Astrocyte of the hippocampus (primary cell): ENCODE measurements at places on chromosomes 7 and 10.
A peak's percentile ranks its signal among the peaks of the same experiment; 100 is the strongest.

- DNase-seq = no peak
Measured at GRCh38 chr10:115974351-115974750, 298.7 kb downstream of the GFRA1 start.

DNA sequence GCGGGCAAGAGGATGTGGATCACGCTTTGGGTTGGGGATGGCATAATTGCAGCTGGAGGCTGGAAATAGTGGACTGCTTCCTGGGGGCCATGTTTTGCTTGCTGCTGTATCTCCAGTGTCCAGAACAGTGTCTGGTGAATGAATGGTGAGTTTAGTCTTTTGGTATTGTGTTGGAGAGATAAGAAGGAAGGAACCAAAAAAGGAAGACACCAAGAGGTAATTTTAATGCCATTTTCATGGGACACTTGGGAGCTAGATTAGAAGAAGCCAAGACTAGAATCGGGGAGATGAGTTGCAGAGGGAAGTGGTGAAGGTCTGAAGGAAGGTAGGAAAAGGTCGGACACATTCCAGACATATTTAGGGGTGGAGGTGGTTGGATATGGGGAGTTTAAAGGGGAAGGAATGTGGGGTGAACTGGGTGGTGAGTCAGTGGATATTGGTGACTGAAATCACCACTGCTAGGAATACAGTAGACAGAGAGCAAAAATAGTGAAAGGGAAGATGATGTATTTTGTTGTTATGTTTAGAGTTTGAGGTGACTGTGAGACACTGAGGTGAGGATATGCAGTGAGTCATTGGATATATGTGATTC lies 76.7 kb downstream of the CCNY start:
- DNase-seq = peak; percentile 62

- DNase-seq = no peak
Measured at GRCh38 chr7:5215313-5215712, 25.3 kb downstream of the WIPI2 start.

GRCh38 chr7:51226916-51227535 lies 89.6 kb downstream of the COBL start:
- no peak for DNase-seq

- DNase-seq = no peak
Measured at GRCh38 chr7:121714559-121715303, 158.2 kb upstream of the PTPRZ1 start.
